AG08395 (cell line): ENCODE measurements at places on chromosomes 2 and 18.
A peak's percentile ranks its signal among the peaks of the same experiment; 100 is the strongest.

DNA sequence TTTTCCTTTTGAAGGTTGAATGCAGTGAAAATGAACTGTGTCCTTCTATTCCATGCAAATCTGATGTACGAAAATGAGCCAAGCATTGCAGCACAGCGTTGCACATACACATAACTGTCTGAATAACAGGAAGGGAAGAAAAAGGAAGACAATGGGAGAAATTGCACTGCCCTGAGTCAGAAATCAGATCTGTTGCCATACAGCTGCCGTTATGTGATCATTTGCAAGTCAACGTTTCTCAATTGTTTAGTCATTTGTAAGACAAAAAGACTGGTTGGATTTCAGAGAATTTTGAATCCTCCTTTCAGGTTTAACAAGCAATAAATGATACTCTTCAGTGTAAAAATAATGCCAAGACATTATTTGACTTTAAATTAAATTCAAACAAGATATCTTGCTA lies 284.1 kb downstream of the DSEL start:
- DNase-seq, result no peak

DNA sequence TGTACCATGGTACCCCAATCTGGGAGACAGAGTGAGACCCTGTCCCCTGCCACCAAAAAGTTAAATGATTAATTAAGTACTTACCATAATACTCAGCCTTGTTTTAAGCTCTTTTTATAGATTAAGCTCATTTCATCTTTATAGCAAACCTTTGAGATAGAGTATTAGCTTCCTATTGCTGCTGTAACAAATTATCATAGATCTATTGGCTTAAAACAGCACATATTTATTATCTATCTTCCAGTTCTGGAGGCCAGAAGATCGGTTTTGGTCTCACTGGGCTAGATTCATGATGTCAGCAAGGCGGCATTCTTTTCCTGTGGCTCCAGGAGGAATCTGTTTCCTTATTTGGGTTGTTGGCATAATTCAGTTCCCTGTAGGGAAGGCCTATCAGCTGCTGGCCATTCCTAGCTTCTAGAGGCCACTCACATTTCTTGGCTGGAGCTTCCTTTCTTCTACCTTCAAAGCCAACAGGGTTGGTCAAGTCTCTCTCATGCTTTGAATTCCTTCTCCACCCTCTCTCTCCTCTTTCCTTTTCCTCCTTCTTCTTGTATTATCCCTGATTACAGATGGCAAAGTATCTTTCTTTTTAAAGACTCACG lies 13.7 kb upstream of the GREB1 start:
- no peak for DNase-seq

DNA sequence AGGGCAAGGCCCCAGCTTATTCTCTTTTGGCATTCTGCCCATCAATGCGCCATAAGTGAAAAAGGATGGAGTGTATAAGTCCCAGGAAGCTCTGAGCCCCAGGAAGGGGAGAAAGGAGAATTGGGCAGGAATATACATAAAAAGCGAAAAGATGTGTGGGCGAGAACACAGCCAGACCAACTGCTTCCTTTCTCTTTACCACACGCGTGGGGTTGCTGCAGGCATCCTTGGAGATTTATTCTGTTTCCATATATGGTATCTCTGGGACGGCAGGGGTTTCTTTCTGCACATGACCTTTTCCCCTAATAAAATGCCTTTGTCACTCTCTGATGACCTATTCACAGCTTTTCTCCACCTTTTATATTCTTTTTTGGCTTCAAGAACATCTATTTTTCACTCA lies 440.5 kb downstream of the NBAS start:
- DNase-seq, result no peak

- no peak for DNase-seq
Measured at GRCh38 chr18:79552140-79552631, 127.4 kb upstream of the CTDP1 start.

DNA sequence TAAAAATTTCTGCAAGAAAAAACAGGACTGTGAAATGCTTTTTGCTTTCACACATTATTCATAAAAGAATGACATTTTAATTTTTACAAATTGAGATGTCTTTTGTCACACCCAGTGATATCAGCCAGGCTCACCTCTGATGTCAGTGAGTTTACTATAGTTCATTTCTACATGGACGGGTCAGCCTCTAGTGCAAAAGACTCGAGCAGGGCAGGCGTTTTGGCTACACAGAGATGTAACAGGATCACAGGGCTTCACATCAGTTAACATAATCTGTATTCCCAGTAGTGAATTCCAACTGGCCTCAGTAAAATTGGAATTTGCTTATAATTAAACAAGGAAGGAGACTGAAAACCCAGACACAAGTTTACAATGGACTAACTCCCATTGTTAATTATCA lies 275.6 kb upstream of the ZSWIM2 start:
- no peak for DNase-seq

DNA sequence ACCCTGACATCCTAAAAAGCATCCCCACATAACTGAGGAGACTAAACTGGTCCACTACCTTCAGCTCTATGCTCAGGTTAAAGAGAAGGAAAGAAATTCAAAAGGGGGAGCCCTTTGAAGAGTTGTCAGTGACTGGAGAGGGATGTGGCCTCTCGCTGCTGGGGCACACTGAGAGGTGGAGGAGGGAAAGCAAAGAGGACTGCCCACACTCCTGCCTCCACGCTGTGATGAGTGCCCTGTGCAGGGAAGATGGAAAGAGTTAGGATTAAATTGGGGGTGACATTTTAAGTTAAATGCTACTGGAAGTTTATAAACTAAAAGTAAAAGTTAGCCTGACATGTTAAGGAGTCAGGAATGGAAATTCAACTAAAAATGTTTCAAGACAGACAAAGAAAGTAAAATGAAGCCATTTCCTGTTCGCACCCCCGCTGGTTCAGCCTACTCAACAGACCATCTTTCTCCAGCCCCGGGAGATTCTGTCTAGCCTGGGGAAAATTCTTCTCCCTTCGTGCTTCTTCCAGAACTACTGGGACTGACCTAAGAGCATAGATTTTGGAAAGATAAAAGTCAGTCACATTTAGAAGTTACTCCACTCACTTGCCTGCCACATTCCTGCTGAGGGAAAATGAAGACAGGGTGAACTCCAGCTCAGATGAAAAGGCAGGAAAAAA lies 17.8 kb upstream of the INO80C start:
- DNase-seq, result no peak

- DNase-seq, result no peak
Measured at GRCh38 chr2:145975406-145975805, 1455.5 kb upstream of the ZEB2 start.

DNA sequence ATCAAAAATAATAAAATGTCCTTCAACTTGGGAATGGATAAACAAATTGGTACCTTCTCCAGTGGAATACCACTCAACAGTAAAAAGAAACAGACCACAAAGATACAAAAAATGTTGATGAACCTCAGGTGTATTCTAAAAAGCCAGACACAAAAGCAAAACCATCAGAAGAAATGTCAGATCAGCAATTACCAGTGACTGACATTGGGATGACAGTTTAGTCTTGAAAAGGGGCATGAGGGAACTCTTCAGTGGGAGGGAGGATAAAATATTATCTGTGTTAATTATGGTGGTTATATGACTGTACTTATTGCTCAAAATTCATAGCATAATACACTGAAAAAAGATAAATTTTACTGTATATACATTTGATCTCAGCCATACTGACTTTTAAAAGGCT lies 473.0 kb downstream of the TMX3 start:
- DNase-seq, result no peak

DNA sequence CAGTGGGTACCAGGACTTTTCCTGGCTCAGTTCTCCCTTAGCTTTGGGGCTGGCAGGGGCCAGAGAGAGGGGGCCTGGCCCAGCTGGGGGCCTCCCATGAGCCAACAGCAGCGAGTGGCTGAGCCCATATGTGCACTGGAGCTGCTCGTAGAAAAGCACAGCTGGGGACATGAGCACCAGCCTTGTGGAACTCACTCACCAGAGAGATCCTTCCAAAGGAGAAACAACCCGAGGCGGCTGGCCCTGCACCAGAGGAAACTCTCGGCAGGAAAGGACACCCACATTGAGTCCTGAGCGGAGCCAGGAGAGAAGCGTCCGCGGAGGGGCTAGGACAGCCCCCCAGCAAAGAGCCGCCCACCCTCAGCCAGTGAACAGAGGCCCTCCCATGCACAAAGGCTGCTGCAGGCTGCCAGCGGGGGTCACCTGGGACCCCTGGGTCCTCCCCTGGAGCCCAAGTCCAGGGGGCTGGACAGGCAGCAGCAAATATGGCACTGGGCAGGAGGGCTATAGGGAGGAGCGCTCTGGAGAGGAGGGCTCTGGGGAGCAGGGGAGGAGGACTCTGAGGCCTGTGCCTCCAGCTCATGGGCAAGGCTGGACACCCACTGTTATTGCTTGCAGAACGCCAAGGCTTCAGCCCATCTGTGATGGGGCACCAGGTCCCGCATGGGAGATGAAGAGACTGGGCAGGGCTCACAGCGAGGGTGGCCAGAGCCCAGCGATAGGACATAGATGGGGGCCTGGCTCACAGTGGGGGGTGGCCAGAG lies 42.1 kb upstream of the SNED1 start:
- DNase-seq, result peak; percentile 23

- DNase-seq, result peak; percentile 35
Measured at GRCh38 chr2:9010866-9011265, 7.4 kb upstream of the MBOAT2 start.

DNA sequence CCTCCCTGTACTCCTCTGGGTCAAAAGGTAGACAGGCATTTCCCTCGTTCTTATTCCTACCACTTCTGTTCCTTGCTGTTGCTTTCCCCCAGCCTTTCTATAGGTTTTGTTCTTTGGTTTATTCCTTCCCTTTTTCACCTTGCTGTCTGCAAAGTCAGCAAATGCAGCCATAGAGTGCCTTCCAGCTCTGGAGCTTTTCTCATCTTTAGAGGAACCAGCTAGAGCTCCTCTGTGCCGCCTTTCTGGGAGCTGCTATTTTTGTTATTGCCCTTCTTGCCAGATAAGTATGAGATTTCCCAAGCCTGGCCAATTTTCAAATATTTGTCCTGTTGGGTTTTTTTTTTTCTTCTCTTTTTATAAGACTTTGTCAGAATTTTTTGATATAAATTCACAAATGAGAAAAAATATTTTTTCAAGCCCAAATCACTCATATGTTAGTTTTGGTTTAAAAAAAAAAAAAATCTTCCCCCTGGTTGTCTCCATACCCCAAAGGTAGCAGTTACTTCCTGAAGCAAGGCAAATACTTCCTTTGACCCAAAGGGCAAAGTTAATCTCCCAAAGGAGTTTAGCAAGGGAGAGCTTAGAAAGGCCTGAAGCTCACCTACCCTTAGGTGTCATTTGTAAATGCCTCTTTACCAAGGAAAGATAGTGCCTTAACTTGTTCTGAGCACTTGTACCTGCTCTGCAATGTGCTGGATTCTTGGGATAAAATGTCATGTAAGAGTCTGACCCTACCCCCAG lies 5.1 kb upstream of the TTC27 start:
- DNase-seq, result no peak

DNA sequence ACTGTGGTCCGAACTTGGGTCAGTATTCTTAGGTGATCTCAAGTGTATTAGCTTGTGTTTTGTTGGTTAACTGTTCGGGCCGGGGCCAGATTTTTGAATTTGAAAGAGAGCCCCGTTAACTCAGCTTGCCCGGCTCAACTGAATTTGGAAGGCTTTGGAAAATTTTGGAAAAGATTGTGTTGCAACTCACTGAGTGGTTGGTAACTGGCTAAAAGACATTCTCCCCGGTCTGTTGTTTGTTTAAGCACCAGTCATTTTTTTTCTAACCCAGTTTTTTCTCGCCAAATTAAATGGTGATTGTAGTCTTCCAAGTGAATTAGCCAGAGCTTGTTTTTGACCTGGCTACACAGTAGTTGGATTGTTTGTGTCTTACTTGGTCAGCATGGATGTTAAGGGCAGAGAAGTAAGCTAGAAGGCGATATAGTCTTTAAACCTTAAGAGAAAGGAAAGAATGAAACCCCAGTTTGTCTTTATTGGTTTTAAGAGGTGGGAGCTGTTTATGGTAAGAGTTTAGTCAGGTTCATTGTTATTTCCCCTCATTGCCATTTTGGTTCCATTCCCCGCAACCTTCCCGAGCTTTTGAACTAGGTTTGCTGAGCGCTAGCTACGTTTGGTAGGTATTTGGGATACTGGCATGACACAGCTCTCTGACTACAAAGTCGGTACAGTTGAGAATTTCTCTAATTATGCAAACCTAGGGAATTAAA lies 2.4 kb downstream of the MAP4K4 start:
- no peak for DNase-seq

- DNase-seq, result peak; percentile 59
Measured at GRCh38 chr18:24176727-24177416, 38.0 kb downstream of the CABYR start.

- DNase-seq, result peak; percentile 58
Measured at GRCh38 chr2:168194784-168195522, 52.4 kb downstream of the STK39 start.

DNA sequence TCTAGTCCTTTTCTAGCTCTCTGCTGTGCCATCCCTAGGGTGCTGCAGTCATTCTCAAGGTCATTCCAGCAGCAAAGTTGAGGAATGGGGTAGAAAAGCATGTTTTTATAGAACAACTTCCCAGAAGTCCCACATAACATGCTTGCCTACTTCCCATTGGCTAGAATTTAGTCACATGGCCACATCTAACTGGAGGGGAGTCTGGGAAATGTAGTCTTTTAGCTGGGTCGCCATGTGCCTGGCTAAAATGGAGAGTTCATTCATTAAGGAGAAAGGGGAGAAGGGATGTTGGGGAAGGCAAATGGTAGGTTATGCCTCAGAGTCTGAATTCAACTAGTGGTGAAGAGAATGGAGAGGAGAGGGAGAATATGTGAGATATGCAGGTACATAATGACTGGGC lies 85.7 kb downstream of the SLC4A3 start:
- DNase-seq, result peak; percentile 32

GRCh38 chr2:46818141-46818621 lies 97.4 kb downstream of the MCFD2 start:
- DNase-seq, result no peak

- DNase-seq, result peak; percentile 31
Measured at GRCh38 chr18:43876286-43876685, 599.0 kb upstream of the SYT4 start.
